ENCODE measurements at places on chromosomes 1 and 21.

GRCh38 chr1:155254228-155254713 lies 1.0 kb downstream of the ENTREP3 start:
- no peak for DNase-seq

GRCh38 chr1:109623601-109624161 lies 4.0 kb downstream of the AMPD2 start:
- DNase-seq: peak; percentile 58

GRCh38 chr1:206705191-206705590 lies 20.5 kb downstream of the MAPKAPK2 start:
- peak; percentile 74 for DNase-seq

DNA sequence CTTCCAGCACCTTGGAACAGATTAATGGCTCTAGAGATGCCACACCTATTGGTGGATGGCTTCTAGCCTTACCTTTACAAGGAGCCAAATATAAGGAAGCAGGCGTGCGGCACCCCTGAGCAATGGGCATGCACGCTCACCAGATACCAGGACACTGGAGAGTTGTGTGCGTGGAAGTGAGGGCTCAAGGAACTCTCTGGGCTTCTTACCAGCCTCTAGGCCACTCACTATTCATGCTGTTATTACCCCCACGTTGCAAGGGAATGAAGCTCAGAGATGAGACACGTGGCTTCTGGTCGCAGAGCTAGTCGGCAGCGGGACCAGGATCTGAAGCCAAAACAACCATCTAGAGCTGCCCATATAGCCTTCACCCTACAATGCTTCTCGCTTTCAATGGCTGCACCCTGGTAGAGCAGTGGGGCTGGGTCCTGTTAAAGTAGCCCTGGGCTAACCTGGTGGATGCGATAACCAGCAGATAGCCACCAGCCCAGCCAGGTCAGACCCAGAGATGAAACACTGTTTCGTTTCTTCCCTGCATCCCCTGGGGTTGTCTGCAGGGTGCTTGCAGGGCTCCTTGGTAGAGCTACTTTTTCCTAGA lies 396.4 kb upstream of the VAMP3 start:
- DNase-seq: no peak
